ENCODE measurements at places on chromosomes 3 and 15.

DNA sequence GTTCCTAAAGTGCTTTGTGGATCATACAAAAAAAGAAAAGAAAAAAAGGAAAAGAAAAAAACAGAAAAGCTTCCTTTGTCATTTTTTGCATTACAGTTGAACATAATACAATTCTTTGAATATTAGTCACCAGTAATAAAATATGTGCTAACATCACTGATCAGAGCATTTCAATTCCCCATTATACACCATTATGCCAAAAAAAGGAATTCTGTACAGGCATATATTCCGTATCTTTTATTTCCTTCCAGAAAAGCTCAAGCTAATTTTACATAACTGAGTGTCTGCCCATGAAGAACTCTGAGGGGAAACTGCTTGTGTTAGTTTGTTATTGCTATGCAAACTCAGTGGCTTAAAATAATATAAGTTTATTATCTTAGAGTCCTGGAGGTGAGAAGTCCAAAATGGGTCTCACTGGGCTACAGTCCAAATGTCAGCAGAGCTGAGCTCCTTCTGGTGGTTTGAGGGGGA is 377.9 kb downstream of the GAP43 start:
- no peak for DNase-seq

DNA sequence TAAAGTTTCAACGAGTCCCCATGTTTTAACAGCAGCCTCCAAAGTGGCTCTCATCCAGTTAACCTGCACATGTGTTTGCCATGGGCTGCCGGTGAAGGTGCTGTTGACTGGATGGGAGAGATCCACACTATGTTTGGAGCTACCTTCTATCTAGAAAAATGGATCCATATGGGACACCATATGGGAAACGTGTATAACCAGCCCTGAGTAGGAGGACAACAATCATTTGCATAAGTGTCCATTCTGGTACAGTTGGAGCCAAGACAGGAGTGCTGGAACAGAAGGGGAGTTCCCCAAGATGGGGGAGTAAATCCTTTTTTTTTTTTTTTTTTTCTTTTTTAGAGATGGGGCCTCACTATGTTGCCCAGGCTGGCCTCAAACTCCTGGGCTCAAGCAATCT is 36.6 kb downstream of the MKRN2 start:
- no peak for DNase-seq

DNA sequence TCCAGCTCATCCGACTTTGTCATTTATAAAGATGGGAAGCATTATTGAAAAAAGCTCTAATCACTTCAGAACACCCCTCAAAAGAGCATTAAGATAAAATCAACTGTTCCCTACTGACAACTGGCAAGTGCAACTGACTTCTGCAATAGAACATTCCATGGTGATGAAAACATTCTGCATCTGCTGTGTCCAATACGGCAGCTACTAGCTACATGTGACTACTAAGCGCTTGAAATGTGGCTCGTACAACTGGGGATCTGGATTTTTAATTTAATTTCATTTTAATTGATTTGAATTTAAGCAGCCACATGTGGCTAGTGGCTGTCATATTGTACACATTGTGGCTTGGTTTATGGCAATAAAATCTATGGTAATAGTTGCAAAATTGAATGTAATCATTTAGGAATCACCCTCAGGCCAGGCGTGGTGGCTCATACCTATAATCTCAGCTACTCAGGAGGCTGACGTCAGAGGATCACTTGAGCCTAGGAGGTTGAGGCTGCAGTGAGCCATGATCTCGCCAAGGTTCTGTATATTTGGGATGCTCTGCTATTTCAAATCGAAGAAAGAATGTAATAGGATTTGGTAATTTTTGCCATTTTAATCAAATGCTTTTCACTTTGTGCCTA is 390.3 kb downstream of the GABRB3 start:
- DNase-seq, result no peak

DNA sequence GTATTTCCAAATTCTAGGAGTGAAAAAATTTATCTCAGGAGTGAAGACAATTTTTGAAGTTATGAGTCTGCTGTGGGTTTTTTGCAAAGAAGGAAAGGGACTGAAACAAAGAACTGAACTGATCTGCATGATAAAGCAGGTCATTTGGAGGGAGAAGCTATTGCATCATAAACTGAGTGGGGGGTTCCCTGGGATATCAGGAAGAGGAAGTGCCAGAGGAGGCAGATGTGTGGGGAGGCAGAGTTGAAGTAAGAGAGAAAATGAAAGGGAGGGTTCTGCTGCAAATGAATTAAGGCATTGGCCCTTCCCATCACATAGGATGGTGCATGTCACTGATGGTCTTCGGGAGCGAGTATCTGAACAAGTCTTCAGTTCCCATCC is 379.2 kb downstream of the VPS13C start:
- DNase-seq, result no peak

- no peak for DNase-seq
Measured at GRCh38 chr3:157116017-157116416, 43.9 kb downstream of the CCNL1 start.

DNA sequence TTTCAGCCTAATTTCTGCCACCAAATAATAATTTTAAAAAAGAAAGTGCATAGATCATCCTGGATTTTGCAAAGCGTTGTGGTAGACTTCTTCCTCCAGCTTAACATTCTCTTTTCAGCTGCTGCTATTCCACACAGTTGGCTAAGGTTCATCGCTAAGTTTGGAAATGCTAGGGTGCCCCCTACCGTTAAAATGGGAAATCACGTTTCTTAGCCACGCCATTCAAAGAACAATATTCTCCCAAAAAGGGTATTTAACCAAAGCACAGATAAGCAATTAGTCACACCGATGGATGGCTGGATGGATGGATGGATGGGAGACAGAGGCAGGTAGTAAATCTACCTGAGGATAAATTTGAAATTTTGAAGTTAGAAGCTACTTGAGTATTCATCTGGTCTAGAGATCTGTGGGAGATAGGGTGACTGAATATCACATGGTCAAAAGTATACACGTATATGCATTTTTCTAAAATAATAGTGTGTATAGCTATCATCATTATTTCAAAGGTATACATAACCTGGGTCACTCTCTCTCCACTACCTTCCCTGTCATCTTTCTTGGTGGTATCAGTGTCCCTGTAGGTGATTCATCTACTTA is 67.2 kb downstream of the EFHB start:
- no peak for DNase-seq

DNA sequence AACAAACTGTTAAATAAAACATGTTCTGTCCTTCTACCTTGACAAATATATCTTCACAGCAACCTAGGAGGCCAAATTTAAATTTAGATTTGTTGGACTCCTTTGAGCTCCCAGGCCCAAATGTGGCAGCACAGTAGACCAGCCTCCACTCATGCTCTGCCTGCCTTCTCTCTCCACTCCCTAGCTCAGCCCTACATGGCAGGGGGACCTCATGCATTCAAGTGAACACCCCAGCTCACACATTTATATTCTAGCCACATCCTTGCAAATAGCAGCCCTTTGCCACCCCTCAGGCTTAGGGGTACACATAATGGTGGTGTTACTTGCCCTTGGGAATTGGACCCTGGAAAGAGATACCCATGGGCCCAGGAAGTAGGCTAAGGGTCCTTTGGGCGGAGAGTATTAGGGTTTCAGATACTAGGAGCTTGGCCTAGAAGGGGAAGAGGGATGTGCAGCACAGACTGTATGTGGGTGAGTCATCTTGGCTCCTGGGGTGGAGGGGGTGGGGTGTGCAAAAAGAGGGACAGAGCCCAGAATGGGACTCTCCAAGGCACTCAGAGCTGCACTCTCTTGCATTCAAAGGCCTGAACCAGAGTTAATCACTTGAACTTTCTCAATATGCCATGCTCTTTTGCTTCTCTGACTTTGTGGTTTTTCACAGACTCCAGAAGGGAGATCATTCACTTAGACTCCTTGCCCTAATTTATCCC is 268.4 kb upstream of the ROPN1 start:
- no peak for DNase-seq

GRCh38 chr15:66882251-66883020 is 180.4 kb downstream of the SMAD6 start:
- DNase-seq, result no peak

DNA sequence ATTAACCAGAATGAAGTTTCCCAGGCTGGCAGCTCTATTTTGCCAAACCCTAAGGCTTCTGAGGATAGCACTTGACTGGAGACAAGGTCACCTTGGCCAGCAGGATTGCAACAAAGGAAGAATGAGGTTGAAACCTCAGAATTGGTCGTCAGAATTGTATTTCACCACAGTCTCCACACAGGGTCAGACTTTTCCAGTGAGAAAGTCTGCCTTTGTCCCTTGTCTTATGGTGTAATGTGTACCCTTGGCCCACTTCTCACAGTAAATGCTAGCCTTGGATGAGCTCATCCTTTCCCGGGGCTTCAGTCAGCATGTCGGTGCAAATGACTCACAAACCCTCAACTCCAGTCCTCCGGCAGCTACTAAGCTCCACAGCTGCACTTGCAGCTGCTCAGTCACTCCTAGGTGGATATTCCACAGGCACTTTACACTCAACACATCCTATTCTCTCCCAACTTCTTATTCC is 19.7 kb downstream of the SSR3 start:
- DNase-seq, result no peak

DNA sequence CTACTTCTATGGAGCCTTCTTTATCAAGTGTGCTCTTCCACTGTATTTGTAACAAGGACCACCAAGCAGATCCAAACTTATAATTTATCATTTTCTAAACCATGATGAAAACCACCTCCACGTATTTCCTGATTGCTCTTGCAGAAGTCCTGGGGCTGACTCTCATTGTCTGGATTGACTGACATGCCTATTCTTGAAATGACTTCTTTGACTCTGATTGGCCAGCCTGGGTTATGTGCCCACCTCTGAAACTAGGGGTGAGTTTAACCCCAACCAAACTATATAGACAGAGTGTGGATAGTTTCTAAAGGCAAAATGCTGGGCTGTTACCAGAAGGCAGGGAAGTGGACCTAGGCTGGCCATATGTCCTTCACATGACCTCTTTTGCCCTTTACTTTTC is 12.7 kb downstream of the TMPRSS7 start:
- no peak for DNase-seq

GRCh38 chr3:53804697-53805462 is 41.3 kb downstream of the CHDH start:
- no peak for DNase-seq

GRCh38 chr15:23565395-23566070 is at the start of gene MKRN3:
Gene MKRN3, plus strand, starts transcription at chr15:23565674. Its CDS starts 109 bp downstream, at chr15:23565783.
- no peak for DNase-seq

- DNase-seq, result no peak
Measured at GRCh38 chr3:169297214-169297613, 366.3 kb downstream of the MECOM start.

DNA sequence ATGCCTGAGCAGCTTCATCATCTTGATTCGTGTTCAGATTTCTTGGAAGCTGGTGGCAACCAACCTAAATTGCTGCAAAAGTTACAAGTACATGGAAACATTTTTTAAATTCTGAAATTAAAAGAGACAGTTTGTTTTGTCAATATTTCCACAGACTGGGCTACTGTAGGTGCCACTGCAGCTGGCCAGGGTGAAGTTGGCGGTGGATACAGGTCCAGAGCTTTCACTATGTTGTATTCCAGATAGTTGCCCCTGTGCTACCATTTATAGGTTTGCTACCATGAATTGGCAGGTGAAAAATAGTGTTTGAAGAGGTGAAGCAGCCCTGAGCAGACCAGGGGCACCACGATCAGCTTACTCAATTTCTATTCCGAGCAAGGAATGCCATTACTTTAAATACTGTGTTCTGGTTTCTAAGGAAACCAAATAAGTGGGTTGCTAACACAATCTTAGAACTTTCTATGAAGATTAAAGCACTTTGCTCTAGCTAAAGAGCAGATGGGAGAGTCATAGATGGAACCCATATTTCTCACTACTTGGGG is 21.2 kb upstream of the SHC4 start:
- no peak for DNase-seq

- DNase-seq, result no peak
Measured at GRCh38 chr3:190339130-190339529, 16.9 kb upstream of the CLDN1 start.

Measured in stimulated activated CD4-positive, alpha-beta T cell treated with anti-CD3 and anti-CD28 coated beads, Interleukin-1b, Interleukin-23, amount 100 ng/mL, for 1 hour (primary cell).